ENCODE measurements at places on chromosomes 3 and 15.
A peak's percentile ranks its signal among the peaks of the same experiment; 100 is the strongest.

DNA sequence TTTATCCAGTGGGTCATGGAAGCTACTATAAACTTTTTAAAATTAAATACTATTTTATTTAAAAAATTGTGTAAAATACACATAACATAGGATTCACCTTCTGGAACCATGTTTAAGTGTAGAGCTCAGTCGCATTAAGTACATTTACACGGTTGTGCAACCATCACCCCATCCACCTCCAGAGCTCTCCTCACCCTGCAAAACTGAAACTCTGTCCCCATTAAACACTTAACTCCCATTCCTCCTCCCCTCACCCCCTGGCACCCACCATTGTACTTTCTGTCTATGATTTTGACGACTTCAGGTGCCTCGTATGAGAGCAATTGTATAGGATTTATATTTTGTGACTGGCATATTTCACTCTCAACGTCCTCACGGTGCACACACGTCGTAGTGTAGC lies 70.7 kb downstream of the APBA2 start:
- no peak for DNase-seq

GRCh38 chr3:165918657-165918979 lies 81.4 kb upstream of the BCHE start:
- DNase-seq, result no peak

DNA sequence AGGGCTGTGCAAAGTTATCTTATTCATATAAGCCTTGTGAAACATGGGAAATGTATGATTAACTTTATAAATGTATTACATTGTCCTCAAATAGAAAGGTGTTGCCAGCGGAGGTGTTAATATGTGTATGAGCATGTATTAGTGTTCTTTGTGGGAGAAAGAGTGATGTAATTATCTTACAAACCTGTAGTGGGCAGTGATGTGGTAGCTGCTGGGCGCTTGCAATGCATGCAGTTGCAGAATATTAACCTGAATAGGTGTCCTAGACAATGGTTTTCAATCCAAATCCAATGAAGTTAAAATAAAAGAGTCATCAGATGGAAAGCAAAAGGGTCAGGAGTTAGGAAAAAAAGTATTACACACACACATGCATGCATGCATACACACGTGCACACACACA lies 881.3 kb upstream of the CADM2 start:
- DNase-seq, result no peak

DNA sequence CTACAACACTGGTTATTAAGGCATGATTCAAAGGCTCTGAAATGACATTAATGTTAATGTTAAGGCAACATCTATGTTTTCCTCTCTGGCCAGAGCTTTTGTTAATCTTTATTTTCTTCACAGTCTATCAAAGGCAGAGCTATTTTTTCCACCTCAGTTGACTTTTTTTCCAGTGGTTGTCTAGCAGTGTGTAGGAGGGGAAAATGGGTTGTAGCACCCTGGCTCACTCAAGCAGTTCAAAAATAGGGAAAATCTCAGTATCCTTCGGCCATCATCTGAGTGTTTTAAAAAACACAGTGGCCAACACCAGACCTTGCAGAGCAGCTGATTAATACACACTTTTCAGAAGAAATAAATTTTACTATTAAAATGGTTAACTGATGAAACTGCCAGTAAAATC lies 21.4 kb downstream of the CBLB start:
- DNase-seq, result no peak

DNA sequence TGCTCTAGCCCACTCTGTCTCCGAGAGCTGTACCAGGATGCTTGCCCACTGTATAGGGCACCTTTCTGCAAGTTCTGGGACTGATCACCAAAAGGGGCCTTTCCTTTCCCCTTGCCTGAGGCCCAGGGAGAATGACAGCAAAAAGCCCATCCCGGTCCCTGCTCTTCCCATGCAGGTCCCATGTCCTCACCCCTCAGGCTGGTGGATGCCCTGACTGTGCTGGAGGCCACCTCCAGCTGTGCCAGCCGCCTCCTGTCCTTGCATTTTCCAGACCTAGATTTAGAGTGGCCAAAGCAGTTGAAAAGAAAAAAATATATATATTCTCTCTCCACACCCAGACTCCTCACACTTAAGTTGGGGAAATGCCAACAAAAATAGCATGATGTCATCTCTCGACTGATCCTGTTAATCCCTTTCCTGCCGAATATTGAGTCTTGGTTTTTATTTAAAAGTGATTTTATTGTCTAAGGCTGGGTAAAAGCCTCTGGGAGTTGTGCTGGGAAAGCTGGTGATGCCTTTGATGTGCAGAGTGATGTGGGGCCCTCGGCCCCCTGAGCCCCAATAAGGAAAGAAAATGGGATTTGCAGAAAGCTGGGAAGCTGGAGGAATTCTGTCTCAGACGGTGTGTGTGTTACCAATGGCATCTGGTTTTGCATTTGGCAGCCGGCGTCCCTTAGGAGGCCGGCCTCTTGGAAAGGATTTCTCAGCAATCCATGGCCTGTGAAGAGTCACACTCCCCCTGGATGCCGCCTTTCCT lies 29.3 kb upstream of the TPM1 start:
- no peak for DNase-seq

DNA sequence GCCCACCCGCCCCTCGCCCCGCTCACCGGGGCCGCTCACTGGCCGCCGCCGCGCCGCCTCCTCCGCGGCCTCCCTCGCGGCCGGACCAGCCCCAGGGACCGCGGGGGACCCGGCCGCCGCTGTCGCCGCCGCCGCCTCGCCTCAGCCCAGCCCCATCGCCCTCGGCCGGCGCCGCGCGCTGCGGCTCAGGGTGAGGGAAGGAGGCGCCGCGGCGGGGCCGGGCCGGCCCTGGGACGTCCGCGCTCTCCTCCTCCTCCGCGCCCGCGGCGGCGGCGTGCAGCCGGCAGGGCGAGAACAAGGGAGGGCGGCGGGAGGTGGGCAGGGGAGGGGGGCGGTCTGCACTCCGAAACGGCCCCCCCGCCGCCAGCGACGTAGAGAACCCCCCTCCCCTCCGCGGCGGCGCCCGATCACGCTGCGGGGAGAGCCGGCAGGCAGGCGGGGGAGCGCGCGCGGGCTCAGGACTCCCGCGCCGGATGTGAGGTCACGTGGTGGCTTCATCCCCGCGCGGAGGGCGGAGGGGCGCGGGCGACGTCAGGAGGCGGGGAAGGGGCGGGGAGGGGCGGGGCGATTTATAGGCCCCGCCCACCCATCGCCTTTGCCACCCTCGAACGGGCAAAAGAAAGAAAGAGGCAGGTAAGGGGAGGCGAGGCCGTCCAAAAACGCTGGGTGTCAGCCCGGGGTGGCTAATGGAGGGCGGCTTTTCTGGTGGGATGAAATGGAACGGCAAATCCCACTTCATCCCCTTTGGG lies at the start of gene ATP13A3:
Gene ATP13A3 (minus strand): TSS at position 463 of the 749 bp plus-strand sequence. CDS start 24,812 bp downstream, outside the sequence.
- DNase-seq, result peak; percentile 79

- no peak for DNase-seq
Observed at GRCh38 chr3:97125902-97126499, 311.6 kb downstream of the EPHA6 start.

DNA sequence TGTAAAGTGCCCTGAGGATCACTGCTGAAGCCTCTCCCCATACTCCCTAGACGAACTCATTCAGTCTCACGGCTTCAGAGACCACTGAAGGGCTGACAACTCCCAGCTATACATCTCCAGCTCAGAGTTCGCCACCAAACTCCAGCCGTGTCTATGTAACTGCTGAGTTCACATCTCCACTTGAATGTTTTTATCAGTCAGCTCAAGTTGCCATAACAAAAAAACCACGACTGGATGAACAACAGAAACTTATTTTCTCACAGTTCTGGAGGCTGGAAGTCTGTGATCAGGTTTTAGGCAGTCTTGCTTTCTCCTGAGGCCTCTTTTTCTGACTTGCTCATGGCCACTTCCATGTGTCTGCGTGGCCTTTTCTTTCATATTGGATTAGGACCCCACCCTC lies 223.0 kb upstream of the LRRFIP2 start:
- DNase-seq, result no peak

DNA sequence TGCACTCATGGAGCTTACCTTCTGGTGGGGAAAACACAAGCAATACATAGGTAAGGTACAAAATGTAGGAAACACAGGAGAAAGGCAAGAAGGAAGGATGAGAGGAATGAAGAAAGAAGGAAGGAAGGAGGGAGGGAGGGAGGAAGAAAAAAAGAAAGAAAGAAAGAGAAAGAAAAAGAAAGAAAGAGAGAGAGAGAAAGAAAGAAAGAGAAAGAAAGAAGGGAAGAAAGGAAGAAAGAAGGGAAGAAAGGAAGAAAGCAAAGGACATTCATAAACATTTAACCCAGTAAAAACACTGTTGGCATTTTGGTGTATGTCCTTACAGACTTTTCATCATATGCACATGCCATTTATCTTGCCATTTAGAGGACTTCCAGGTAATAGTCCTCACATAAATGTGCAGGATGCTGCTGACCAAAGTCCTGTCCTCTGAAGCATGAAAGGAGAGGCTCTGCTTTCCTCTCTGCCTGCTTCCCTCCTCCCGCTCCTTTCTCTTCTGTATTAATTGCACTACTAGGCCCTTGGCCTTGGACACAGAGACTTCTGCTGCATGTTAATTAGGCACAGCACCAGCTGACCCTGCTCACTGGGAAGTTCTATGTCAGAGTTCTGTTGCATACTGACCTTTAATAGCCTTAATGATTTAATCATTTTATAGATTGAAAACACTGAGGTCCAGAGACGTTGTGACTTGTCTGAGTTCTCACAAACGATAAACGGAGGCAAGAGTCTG lies 29.7 kb upstream of the NDUFB4 start:
- no peak for DNase-seq

DNA sequence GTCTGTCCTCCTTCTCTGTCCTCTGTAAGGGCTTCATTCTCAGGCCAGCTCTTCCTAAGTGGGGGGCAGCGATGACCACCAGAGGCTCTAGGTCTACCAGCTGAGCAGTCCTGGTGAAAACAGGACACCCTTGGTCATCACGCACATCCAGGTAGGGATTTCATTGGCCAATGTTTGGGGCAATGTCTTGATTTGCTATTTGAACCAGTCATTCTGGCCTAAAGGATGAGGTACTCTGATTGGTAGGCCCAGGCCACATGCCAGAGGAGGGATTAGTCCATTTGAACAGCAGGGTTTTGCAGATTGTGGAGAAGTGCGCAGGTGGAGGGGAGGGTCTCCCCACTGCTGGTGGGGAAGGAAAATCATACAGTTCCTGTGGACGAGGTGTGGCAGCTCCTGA lies 57.3 kb downstream of the PLXNA1 start:
- DNase-seq, result no peak

GRCh38 chr3:61565569-61565968 lies 4.2 kb downstream of the PTPRG start:
- DNase-seq, result no peak

DNA sequence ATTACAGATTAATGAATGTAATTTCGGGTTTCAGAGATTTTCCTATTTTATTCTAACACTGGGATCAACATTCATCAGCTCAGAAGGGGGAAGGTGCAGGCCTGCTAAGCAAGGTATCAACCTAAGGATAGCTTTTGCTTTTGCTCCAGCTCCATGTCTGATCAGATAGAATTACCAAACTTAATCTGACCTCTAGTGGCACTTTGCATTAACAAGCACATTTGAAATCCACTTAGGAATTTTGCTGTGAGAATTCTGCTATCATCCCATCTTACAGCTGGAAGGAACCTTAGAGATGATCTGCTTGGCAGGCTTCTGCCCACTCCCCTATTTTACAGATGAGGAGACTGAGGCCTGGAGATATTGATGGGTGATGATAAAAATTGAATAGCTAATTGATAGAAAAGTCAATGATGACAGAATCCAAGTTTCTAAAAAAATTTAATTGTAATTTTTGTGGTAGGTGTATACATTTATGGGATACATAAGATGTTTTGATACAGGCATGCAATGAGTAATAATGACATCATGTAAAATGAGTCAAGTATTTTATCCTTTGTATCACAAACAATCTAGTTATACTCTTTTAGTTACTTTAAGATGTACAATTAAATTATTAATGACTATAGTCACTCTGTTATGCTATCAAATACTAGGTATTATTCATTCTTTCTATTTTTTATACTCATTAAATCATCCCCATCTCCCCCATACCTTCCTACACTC lies 209.2 kb upstream of the ZPLD1 start:
- no peak for DNase-seq

GRCh38 chr15:69410248-69410874 lies 3.8 kb upstream of the KIF23 start:
- DNase-seq, result no peak

DNA sequence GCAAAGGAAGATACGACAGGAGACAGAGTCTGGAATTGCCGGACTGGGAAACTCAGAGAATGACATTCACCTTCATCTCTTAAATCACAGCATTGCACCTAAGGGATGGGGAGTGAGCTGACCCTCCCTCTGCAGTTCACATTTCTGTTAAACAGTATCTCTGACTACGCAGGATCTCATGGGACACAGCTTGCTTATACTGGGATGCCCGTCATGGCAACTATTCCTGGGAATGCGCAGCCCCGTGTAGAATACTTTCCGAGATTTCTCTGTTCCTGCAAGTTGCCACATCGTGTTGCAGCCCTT lies 232.5 kb upstream of the HES1 start:
- DNase-seq, result no peak

DNA sequence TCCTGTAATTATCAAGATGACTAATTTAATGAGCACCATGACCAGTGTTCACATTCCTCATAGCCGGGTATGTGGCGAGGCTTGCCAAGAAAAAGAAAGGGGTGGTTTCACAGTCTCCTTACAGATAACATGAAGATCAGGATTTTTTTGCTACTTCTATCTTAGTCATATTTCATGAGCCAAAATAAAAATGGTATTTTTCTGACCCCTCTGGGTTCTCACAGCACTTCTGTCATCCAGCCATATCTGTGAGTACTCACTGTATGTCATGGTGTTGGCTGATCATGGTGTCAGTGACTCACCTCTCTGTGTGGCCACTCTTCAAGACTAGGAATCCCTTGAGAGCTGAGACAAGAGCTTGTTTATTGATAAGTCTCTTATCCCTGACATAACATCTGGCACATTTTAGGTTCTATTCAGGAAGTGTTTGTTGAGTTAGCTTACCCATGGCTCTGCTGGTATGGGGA lies 130.5 kb upstream of the LMCD1 start:
- no peak for DNase-seq

- no peak for DNase-seq
Observed at GRCh38 chr3:62134061-62134496, 239.3 kb downstream of the FEZF2 start.

DNA sequence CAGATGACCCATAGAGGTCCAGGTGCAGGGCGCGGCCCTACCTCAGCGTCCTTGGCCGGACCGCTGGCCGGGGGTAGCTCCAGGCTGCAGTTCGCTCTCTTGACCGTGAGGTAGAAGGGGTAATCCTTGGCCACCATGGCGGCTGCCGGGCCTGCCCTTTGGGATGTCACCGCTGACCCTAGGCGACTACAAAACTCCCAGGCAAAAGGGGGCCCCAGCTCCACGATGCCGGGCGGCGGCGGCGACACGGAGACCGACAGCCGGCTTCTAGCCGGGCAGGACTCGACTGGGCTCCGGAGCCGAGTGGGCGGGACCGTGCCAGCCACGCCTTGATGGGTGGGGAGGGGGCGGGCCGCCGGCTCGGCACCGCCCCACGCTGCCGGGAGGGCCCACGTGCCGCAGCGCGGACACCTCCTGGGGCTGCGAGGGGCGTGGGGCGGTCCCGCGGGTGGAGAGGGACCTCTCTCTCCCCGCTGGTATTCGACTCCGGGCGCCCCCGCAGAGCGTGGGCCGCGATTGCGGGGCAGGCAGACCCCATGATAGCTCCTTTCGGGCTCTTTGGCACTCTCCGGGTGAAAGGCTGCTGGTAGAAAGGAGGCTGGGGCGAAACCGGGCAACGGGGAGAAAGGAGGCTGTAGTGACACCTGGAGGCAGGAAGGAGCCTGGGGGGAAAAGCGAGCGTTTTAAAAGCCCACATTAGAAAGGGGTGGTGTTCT lies at the start of gene ARHGEF3:
Gene ARHGEF3 (minus strand): TSS at position 288 of the 716 bp plus-strand sequence. CDS start 151 bp downstream, at position 137.
- peak; percentile 81 for DNase-seq
